Stimulated activated CD8-positive, alpha-beta memory T cell treated with anti-CD3 and anti-CD28 coated beads, Interleukin-2, amount 100 ng/mL, for 1 hour (primary cell): ENCODE measurements at places on chromosomes 5 and 9.

GRCh38 chr9:75878488-75878860, 12.0 kb upstream of the PCSK5 start:
- no peak for DNase-seq

DNA sequence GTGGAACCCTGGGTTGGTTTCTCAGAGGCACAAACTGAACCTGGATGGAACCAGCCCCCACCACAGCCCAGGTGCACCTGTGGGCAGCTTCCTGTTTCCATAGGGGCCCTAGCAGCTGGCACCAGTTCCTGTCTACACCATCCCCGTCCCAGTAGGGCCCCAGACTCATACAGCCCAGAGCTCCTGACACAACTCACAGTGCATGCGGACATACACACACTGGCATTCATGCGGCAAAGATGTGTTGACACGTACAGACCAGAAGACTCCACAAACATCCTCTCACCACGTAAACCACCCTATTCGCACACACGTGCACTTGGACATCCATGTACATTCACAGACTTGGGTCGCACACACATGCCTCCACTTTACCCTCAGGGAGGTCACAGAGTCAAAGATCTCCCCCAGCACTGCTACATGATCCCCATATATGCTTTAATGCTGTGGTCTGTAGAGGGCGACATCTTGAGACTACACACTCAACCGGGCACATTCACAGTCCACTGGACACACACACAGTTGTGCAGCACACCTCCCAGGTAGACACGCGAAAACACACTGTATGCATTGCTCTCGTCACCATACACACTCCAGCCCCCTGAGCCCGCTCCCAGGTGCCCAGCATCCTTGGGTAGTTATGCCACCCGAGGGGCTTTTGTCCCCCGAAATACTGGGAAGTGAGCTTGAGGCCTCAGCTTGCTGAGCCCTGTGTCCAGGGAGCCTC, 22.4 kb downstream of the CXXC5 start:
- DNase-seq: no peak

GRCh38 chr9:93087971-93088655, 7.9 kb upstream of the CARD19 start:
- no peak for DNase-seq

DNA sequence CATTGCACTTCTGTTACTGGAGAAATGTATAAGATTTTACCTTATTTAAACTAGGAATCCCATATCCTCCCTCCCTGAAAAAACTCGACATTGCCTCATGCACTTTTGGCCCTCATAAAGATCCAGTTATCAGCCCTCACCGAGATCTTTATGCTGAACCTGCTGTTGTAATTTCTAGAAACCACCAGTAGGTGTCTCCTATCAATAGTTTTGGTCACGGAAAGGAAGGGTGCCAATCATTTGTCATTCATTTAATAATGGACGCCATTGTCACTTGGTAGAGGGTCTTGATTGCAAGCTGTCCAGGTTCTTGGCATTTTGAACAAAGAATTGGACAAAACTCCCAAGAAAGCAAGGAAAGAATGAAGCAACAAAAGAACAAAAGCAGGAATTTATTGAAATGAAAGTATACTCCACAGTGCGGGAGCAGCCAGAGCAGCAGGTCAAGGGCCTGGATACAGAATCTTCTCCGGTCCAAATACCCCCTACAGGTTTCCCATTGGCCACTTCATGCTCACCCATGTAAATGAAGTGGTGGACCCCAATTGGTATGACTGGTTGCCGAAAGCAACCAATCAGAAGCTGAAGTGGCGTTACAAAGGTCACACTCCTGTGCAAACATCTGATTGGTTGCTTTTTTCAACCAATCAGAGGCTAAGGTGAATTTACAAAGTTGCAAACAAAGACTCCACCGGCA, 524.3 kb downstream of the PSAT1 start:
- DNase-seq: no peak

GRCh38 chr9:112753725-112754124, 3.2 kb downstream of the SNX30 start:
- no peak for DNase-seq

- DNase-seq: no peak
Observed at GRCh38 chr5:107513337-107514085, 157.2 kb downstream of the EFNA5 start.

DNA sequence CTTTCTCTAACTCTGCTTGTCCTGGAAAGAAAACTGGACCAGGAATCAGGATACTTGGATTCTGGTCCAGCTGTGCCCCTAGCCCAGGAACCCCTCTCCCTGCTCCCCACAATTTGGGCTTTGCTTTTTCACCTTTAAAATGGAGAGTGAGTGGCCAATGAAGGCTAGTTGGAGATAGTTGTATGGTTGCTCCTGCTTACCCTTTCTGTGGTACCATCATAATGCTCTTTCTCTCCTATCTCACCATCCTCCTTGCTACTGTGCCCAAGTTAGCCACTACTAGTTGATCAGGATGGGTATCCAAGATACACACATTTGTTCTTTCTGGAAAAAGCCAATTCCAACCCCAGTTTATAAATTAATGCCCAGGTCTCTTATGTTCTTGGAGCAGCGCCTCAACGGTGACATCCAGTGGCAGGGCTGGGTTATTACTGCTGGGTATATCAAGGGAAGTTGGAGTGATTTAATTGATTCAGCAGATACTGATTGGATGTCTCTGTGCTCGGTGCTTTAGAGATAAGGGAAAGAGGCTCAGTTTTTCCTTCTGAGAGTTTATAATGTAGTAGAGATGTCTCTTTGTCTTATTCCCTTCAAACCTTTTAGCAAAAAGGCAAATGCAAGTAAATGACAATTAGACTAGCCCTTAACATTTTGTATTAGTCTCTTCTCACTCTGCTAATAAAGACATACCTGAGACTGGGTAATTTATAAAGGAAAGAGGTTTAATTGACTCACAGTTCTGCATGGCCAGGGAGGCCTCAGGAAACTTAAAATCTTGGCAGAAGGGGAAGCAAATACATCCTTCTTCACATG, 38.5 kb downstream of the FAXDC2 start:
- DNase-seq: peak; percentile 46

DNA sequence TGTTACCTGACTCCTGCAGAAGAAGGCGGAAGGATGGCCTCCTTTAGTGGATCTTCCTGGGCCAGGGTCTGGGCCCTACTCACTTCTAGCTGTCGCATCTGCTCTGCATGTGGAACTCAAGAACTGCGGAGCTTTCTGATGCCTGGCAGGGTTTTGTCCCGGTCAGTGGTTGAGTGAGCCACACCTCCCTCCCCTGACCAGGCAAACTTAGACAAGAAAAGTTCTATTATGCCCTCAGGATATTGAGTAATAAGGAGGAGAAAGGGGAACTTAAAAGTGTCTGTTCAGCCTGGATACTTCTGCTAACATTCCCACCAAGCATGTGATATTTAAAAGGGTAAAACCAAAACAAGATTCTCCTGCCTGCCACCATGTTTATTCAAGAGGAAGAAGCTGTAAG, at the start of gene FYB1:
Gene FYB1 (minus strand): TSS at position 127 of the 400 bp plus-strand sequence. CDS start 16,603 bp downstream, outside the sequence.
- DNase-seq: no peak

DNA sequence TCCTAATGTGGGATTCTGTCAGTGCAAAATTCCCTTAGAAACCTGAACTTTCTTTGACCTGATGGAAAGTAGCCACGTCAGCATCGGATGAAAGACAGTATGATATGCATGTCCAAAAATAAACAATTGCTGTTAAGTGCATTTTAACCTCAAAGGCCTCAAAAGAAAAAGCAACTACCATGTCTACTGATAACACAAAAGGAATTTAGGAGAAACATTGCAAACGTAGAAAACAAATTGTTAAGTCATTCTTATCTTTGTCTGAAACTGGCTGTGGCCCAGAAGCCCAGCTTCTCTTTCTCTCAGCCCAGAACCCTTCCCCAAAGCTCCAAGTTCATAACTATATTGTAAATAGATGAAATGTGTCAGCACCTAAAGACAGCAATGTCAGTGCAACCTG, 11.1 kb upstream of the LHFPL2 start:
- DNase-seq: no peak

GRCh38 chr5:176573564-176574296, 24.6 kb downstream of the CDHR2 start:
- DNase-seq: peak; percentile 61

- no peak for DNase-seq
Observed at GRCh38 chr9:69139596-69139995, 34.5 kb upstream of the TJP2 start.

DNA sequence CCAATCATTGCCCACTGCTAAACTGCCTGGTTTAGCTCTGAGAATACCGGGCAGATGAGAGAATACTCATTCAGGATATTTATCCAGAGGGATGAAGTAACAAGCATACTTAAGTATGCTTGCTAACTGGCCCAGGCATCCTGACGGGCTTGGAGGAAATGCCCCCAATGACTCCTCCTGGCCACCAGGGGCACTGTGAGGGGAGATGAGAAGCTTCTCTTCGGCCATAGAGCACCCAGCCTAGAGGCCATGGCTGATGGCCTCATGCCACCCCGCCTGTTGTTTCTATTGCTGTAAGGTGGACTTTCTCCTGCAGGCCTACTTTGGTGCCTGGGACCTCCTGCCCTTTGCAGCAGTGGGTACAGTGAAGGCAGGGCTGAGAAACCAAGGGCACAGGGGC, 134.5 kb upstream of the FSTL4 start:
- no peak for DNase-seq

DNA sequence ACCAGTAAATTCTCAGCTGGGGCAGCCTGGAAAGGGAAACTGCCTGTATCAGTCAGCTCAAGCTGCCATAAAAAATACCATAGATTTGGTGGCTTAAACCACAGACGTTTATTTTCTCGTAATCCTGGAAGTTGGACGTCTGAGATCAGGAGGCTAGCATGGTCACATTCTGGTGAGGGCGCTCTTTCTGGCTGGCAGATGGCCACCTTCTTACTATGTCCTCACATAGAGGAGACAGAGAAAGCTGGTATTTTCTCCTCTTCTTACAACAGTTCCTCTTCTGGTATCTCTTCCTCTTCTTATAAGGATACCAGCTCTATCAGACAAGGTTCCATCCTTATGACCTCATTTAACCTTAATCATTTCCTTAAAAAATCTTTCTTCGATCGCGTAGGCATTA, 50.5 kb upstream of the RFX3 start:
- no peak for DNase-seq
